ENCODE measurements at places on chromosomes 16 and 17.
A peak's percentile ranks its signal among the peaks of the same experiment; 100 is the strongest.

DNA sequence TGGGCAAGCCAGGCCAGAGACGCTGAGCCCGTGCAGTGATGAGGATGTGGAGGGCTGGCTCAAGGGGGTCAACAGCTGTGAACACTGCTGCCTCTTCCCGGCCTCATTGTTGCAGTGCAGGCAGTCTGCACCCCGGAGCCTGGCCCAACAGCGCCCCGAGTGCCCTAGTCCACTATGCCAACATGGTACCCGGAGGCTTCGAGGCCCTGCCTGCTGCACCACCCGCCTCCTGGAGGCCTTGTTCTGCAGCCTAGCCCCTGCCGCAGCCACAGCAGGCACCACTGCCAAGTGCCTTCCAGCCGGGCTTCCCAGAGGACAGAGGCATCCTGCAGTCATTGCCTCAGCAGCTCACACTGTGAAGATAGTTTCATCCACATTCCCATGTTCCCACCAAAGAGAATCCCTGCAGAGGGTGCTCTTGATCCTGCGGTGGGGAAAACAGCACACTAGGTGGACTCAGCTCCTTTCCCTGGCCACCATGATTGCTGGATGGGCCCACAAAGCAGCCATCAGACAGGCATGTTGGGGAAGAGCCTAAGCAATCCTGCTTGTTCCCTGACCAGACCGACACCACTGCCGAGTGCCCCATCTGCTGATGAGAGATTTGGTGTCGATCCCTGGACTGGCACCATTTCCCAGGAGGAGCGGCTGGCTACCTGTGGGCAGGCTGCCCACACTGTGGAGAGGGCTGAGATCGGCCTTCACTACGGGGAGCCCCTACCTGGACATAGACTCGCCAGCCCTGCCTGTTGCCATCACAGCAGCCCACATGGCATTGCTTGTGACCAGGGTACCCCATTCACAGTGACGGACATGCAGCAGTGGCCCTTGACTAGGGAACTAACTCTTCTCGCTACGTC lies 44.9 kb downstream of the USP22 start:
- DNase-seq: no peak

GRCh38 chr17:32286518-32286900 lies 20.9 kb downstream of the RHBDL3 start:
- DNase-seq: no peak

- no peak for DNase-seq
These were observed 8.0 kb upstream of the SPATA32 start for GRCh38 chr17:45269912-45270311.

GRCh38 chr17:50613007-50613992 lies 21.4 kb upstream of the ABCC3 start:
- no peak for DNase-seq

DNA sequence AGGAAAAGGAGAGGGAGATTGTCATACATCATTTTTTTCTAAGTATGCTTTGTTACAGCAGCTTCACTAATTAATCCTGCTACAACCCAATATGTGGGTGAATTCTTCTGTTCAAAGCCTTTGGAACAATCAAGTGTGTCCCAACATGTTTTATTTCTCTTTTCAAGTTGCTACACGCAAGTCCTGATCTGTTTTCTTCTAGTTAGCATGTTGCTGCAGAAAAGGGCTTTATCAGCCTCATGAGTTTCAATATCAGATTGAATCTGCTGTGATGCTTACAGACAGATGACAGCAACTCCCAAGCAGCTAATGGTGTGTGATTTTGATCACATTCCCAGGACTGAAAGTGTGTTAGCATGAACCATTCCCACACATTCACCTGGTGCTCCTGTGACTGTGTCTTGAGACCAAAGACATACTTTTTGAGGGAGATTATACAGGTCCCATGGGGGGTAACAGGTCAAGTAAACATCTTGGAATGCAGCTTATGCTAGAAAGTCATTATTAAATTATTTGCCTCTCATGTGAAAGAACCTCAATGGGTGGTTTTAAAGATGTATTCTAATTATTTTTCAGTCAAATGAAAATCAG lies 96.9 kb upstream of the KCNJ16 start:
- no peak for DNase-seq

- DNase-seq: no peak
These were observed 468.8 kb upstream of the KIF2B start for GRCh38 chr17:53353919-53354351.

DNA sequence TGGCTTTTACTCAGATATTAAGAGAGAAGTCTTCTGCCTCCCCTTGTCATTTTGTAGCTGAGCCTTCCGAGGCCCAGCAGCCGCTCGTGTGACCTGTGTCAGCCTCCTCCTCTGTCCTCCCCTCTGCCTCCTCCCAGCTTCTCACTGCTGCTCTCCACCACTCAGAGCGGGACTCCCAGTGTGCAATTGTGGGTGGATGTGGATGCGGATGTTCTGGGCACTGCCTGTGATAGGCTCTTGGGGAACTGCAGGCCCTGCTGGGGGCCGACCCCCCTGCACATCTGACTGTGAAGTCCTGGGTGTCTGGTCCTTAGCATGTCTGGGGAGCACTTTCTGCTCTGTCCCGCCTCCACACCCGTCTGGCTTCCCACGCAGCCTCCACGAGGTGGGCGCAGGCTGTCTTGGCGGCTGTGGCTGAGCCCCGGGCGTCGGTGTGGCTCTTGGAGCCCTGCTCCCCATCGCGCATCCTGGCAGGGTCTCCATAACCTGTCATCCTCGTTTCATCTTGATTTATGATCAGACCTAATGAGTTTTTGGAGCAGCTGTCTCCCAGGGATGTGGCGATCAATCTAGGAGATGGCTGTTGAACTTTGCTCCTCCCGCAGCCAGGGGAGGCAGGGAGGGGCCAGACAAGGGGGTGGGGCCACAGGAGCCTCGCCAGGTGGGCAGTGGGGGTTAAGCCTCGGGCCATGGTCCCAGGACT lies 28.1 kb downstream of the GRIN2C start:
- DNase-seq: no peak

- DNase-seq: no peak
These were observed 10.7 kb downstream of the GUCY2D start for GRCh38 chr17:8012996-8013640.

DNA sequence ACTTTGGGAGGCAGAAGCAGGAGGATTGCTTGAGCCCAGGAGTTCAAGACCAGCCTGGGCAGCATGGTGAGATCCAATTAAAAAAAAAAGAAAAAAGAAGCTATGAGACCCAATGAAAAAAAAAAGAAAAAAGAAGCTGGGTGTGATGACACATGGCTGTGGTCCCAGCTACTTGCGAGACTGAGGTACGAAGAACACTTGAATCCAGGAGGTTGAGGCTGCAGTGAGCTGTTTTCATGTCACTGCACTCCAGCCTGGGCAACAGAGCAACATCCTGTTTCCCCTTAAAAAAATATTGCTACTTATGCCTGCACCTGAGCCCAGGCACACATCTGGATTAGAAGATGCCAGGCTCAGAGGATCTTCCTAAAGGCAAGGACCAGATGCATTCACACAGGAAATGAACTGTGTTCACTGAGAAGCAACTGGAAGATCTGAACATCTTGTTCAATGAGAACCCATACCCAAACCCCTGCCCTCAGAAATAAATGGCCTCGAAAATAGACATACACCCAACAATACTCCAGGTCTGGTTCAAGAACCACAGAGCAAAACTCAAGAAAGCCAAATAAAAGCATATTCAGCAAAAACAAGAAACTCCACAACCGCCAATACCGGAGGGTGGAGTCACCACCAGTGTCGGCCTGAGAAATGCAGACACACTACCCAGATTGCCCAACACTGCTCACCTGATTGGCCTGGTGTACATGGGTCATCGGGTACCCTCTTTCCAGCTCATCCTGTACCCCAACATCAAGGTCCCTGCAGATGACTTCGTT lies 4.4 kb downstream of the RNF135 start:
- no peak for DNase-seq

GRCh38 chr17:143785-144281 lies 6.5 kb downstream of the SCGB1C2 start:
- no peak for DNase-seq

DNA sequence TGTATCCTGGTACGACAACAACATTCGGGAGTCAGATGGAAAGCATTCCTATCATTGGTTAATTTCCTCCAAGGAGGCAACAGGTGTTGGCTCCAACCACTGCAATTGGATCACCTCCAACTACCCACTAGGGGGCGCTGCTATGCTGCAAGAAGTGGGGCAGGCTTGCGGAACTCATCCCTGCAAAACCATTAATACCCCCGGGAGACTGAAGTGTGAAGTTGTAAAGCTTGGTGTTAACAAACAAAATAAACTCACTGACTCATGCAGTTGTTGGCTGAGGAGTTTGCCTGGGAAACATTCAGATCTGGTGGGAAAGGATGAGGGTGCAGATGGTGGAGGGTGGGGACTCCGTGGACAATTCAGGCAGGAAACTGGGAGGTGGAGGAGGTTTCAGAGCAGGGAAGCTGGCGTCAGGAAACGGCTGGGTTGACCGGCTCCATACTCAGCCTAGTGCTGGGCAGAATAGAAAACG lies 84.9 kb downstream of the HS3ST2 start:
- DNase-seq: peak; percentile 80

- no peak for DNase-seq
These were observed 673.4 kb upstream of the KIF2B start for GRCh38 chr17:53149316-53149715.

- DNase-seq: peak; percentile 24
These were observed 977 bp upstream of the ZNF778 start for GRCh38 chr16:89216315-89217137.

- DNase-seq: no peak
These were observed 17.1 kb downstream of the C16orf74 start for GRCh38 chr16:85733839-85734170.

DNA sequence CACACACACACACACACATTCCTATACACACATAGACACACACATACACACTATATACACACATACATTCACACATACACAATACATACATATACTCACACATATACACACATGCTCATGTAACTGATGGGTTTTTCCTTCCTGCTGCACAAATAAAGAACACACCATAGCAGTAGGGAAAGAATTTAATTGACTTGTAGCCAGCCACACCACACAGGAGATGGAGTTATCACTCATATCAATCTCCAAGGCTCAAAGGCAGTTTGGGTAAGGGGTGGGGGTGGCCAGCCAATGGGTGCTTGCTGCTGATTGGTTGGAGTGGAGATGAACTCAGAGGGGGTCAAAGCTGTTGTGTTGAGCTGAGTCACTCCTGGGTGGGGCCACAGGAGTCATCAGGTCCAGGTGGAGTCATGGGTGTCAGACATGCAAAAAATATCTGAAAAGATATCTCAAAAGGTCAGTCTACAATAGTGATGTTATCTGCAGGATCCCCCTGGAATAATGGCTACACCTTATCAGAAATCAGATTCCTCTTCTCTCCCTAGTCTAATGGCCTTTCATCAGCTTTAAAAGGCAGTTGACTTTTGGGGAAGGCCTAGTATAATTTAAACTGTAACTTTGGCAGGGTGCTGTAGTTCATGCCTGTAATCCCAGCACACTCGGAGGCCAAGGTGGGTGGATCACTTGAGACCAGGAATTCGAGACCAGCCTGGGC lies 46.1 kb downstream of the WSB1 start:
- no peak for DNase-seq

- DNase-seq: no peak
These were observed 4.7 kb downstream of the NATD1 start for GRCh38 chr17:21248500-21248899.
